Stimulated activated CD8-positive, alpha-beta memory T cell treated with anti-CD3 and anti-CD28 coated beads, Interleukin-7, amount 100 ng/mL, for 1 hour (primary cell): ENCODE measurements at places on chromosomes 6 and 20.

GRCh38 chr6:34146021-34146782, at the start of gene GRM4:
GRM4 (minus strand) TSS chr6:34146087; CDS start chr6:34133496, 12,591 bp downstream.
- DNase-seq, result no peak

DNA sequence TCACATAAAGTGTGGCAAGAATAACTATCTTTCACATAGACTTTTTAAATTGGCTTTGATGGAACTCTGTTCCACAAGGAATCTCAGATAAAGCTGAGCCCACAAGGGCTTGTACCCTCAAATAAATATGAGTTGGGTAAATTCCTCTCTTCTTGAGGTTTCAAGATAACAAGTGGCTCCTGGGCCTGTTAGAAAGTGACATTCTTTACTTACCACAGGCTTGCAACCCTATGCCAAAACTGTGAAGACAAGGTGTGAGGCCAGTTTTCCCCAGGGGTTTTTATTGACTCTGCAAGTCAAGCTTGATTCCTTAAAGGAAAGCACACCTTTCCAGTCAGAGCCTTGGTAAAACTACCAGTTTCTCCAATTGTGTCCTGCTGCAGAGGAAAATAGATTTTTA, 664.8 kb upstream of the GJE1 start:
- no peak for DNase-seq

DNA sequence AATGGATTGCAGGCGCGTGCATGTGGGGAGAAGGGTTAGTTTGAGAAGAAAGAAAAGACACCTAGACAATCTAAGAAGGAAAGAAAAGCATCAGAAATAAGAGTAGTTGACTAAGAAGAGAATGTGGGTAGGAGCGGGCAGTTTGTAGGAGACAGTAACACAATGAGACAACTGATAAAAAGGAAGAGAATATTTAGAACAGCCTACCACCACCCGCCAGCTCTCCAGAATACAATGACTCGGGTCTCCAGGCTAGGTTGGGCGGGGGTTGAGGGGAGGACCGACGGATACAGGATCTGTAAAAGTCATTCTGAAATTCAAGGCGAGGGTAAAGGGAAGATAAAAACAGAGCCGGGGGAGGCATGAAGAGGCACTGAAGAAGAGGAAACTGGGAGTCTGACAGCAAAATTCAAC, 712 bp downstream of the ABHD16A start:
- DNase-seq, result no peak

DNA sequence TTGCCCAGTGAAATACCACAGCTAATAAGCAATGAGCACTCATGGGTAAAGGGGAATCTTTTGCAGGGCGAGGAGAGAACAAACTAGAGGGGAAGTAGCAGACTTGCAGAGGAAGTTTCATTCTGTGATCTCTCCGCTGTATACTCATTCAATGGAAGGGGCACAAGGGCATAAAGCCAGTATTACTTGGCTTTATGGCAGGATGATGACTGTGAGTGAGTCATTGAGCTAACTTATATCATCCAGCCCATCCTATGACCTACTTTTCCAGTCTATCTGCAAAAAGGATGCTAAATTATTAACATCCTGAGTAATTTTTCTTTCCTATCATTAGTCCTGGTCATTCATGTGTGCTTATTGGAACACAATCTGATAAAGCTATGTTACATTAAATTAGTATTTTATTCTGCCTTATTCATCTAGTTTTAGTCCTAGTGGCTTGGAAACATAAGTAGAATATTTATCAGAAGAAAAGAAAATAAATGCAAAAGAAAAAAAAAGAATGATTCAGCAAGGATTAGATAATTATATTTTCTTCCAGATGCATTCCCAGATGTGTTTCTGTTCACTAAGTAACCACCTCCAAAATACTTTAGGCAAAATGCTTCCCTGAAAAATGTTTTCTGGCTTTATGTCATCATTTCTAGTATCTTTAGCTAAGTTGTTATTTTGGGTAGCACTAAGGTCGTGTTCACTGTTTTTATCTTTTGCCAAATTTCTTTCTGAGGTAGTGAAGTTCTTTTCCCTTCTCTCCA, 471.7 kb downstream of the CDKAL1 start:
- no peak for DNase-seq

GRCh38 chr6:45513213-45513618, 135.5 kb upstream of the SUPT3H start:
- no peak for DNase-seq

DNA sequence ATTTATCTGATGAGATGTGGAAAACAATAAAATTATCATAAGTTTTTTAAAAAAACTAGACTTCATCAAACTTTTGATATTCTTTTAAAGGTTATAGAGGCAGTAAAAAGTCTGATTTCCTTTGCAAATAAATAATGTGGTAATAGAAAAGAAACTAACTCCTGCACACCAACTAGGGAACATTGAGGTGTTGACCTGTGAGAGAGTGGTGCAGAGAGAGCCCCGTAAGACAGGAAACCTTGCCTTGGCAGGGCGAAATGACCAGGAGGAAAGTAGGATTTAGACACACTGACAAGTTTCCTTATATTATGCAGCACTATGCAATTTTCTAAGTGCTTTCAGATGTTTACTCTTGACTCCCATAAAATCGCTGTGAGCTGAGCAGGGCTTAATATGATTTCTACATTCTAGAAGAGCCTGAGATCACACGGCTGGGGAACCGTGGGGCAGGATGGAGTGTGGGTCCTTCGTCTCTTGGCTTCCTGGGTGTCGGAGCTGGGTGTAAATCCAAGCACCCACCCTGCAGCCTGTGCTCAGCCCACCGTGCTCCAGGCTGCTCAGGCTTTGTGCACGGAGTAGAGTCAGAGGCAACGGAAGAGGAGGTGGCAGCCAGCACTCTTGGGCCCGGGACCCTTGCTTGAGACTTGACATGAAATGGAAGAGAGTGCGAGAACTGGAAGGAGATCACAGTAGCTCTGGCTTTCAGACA, 61.3 kb upstream of the FOXQ1 start:
- no peak for DNase-seq

GRCh38 chr6:13830803-13831202, 16.4 kb upstream of the MCUR1 start:
- no peak for DNase-seq

DNA sequence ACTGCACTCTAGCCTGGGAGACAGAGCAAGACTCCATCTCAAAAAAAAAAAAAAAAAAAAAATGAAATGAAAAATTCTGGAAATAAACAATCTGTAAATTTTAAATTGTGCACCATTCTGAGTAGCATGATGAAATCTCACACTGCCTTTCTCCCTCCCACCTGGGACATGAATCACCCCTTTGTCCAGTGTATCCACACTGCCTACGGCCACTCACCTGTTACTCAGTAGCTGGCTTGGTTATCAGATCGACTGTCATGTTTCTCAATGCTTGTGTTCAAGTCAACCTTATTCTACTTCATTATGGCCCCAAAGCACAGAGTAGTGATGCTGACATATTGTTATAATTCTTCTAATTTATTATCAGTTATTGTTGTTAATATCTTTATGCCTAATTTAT, 58.7 kb upstream of the MTHFD1L start:
- DNase-seq, result no peak

- no peak for DNase-seq
Observed at GRCh38 chr20:46324960-46325703, 16.8 kb upstream of the CDH22 start.

DNA sequence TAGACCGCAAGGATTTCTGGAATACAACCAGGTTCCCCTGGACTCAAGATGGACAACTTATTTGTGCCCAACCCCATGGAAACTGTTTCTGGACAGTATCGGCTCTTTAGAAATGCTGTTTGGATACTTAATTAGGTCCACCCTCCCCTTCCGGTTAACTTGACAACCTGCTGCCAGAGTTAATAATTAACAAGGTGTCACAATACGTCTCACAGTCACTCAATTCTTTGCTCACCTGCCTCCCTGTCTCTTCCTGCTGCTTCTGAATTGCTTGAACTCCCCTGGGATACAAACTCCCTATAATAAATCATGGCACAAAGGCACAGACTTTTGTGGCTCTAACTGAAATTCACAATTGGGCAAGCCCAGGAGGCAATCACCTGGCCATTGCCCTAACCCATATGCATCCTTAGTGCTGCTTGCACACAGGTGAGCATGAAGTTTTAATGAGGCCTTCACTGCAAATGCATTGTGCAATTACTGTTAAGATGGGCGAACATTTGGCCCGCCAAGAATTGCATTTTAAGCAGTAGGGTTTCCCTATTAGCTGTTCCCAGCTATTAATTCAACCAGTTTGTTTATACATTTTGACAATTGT, 504.4 kb upstream of the NOX3 start:
- DNase-seq, result no peak

GRCh38 chr20:11585752-11586352, 331.8 kb upstream of the BTBD3 start:
- DNase-seq, result no peak

- DNase-seq, result no peak
Observed at GRCh38 chr6:79672631-79673111, 41.5 kb downstream of the SH3BGRL2 start.

GRCh38 chr20:63138855-63139341, 77.0 kb downstream of the YTHDF1 start:
- DNase-seq, result no peak

GRCh38 chr6:12296255-12296573, 6.1 kb downstream of the EDN1 start:
- no peak for DNase-seq

DNA sequence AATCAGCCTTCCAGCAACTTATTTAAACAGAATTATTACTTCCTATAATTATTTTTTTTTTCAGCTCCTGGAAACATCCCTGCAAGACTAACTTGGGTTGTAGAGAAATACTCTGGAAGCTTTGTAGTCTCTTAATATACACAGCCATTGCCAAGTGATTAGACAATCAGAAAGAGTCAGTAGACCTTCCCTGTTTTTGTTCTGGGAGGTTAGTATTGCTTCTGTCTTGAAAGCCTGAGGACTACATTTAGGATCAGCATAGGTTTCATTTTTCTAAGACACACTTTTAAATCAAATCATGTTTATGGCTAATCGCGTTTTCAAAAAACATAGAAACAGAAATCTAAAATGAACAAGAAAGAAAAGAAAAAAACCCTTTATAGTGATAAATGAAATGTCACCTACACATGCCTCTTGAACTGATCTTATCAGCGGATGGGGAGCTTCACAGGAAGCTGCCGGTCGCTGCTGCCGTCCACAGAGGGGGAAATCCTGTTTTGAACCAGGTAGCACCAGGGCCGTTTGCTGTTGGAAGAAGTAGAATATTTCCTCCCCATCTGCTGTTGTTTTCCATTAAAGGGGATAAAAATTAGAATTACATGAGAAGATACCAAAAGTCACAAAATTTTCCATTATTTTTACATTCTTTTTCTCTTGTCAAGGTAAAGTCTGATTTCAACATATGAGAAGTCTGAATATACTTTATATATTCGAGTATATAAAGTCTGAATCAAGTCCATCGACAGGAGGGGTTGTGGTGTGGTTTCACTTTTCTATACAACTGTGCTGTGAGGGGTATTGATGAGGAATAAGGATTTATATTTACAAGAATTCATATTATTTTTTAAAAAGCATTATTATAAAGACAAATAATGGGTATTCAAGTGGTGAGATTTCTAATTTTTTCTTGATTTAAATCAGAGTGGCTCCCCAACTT, 94.6 kb downstream of the ARMC2 start:
- DNase-seq, result peak; percentile 34

DNA sequence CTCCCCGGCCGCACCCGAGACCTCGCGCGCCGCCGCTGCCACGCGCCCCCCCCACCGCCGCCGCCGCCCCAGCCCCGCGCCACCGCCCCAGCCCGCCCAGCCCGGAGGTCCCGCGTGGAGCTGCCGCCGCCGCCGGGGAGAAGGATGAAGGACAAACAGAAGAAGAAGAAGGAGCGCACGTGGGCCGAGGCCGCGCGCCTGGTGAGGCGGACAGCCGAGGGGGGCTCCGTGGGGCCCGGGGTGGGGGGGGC, 426 bp downstream of the ASXL1 start:
- peak; percentile 11 for DNase-seq

GRCh38 chr20:2610941-2611720, 41.3 kb upstream of the NOP56 start:
- DNase-seq, result no peak

DNA sequence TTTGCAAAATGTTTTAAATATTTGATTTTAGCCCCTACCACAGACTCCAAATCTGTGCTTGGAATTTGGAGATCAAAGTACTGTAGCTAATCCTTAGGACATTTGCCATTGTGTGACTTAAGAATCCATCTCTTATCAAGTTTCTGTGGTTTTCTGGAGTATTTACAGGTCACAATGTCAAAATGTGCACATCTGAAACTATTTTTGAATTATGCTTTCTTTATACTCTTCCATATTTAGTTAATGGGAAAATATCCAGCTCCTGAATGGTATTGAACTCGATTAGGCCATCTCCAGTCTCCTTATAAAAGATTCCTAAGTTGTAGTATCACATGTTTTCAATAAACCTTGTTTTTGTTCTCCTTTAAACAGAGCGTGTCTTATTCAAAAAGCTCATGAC, 162.5 kb downstream of the KHDC1L start:
- DNase-seq, result no peak

GRCh38 chr6:51468704-51469103, 618.7 kb downstream of the PKHD1 start:
- no peak for DNase-seq

GRCh38 chr6:39268721-39269120, 39.4 kb upstream of the KCNK5 start:
- DNase-seq, result no peak

DNA sequence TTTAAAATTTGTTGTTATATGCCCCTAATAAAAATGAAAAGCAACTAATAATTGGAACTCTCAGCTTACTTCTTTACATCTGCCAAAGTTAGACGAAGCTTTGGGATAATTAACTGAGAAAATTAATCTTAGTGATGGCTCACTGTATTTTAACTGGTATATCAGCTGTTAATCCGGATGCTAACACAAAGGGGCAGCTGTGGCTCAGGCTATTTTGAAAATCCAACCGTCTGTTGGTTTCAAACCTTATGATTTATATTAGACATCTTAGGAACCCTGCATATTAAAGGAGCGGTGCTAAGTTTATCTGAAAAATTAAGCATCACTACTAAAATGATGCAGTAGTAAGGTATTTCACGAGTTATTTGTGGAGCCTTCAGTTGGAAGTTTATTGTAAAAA, 96.6 kb downstream of the AKAP7 start:
- no peak for DNase-seq

DNA sequence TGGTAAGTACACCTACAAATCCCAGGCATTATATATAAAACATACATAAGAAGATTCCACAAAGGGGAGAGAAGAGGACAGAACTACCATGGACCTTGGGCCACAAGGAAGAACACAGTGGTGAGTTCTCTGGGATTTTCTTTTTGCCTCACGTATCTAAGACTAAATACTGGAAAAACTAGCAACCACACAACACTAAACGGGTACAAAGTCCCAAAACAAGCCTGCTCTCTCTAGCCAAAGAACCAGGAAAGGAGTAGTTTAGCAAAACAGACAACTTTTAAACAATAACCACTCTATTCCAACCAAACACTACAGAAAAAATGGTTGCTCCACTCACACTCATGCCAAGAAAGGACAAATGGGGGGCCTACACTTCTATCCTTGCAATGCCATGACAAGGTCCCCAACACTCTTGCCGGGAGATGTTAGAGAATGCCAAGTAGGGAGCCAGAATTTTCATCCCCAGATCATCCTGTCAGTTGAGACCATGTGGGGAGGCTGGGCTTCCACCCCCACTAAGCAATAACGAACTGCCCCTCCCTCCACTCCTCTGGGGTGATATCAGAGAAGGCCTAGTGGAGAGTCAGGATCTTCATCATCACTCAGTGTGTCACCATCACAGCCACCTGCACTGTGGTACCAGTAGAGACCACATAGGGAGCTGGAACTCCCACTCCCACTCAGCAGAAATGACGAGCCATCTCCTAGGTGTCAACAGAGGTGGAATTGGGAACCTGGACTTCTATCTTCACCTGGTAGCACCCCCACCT, 123.5 kb downstream of the DST start:
- no peak for DNase-seq
